Bronchial epithelial cell (primary cell): ENCODE measurements at places on chromosomes 13 and 19. TPM values are rescaled to one million over a fixed set of nuclear protein-coding genes. Genes with fewer than 3 reads are reported as not detected.

The GJA3 gene
- 0.26 and 1.5 TPM in 2 replicates for total RNA-seq

The POU4F1 gene
- not detected in 2 replicates for total RNA-seq

The C19orf81 gene
- total RNA-seq = not detected in 2 replicates

The TMEM238 gene
- total RNA-seq = 3.1 and 10.0 TPM in 2 replicates

The OR4F17 gene
- not detected in 2 replicates for total RNA-seq

The TSHZ3 gene
- total RNA-seq = 1.6 and 2.0 TPM in 2 replicates

The SERPINE3 gene
- not detected in 2 replicates for total RNA-seq

The ACP5 gene
- total RNA-seq = 24.5 and 26.2 TPM in 2 replicates

The EBI3 gene
- total RNA-seq = not detected in 2 replicates

The ZIC2 gene
- not detected in 2 replicates for total RNA-seq

The ZNF765 gene
- total RNA-seq = 16.0 and 17.9 TPM in 2 replicates

The IL17D gene
- under 0.01 and 0.13 TPM in 2 replicates for total RNA-seq

The FFAR1 gene
- total RNA-seq = not detected in 2 replicates

The ERICH6B gene
- total RNA-seq = not detected in 2 replicates

The B3GNT8 gene
- total RNA-seq = 3.2 and 14.3 TPM in 2 replicates

The TMEM145 gene
- total RNA-seq = 0.26 TPM in 1 of 2 replicates, not detected in the other

The NKPD1 gene
- 0.53 and 1.0 TPM in 2 replicates for total RNA-seq

The DYRK1B gene
- total RNA-seq = 3.2 and 5.8 TPM in 2 replicates

The FREM2 gene
- total RNA-seq = under 0.01 TPM in 1 of 2 replicates, not detected in the other

The PRODH2 gene
- not detected in 2 replicates for total RNA-seq

The NFIX gene
- total RNA-seq = 5.4 and 5.8 TPM in 2 replicates

The KLK6 gene
- total RNA-seq = 0.26 TPM in 2 replicates

The CYP2A6 gene
- not detected in 2 replicates for total RNA-seq

The CASP14 gene
- total RNA-seq = not detected in 2 replicates

The ZNF135 gene
- total RNA-seq = 1.6 and 3.7 TPM in 2 replicates

The SH2D3A gene
- total RNA-seq = 69.6 and 88.5 TPM in 2 replicates

The FPR3 gene
- not detected in 2 replicates for total RNA-seq
